Transverse colon (tissue), 4 donors: ENCODE measurements at places on chromosomes 1 and 21. TPM values are rescaled to one million over a fixed set of nuclear protein-coding genes. Genes with fewer than 3 reads are reported as not detected.

Gene PTPRF
- total RNA-seq: 427 TPM

Gene NPHS2
- total RNA-seq: not detected

DNA sequence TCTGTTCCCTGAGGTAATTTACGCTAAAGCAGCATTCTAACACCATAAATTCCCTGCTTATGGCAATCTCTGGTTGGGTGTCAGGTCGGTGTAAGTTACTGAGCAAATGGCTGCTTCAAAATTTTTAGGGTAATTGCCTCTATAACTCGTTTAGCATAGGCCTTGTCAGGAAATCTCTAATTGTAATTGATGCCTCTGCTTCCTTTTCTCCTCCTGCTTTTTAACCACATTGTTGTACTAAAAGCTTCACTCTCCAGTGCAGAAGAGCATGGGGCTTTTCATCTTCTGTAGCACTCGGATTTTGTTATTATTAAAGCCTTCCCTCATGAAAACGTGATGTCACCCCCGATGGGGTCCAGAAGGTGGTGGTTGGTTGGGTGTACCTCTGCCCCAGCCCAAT lies 141.6 kb upstream of the NBPF11 start:
- H3K4me3 ChIP-seq: no peak overlapping the region
- H3K27ac ChIP-seq: no peak overlapping the region
- no peaks in the 10 kb centered on the region for H3K4me1 ChIP-seq
- no peaks in the 10 kb centered on the region for H3K27me3 ChIP-seq

Gene LRRC3
- 4.6 TPM for total RNA-seq

GRCh38 chr1:109248797-109249629 lies at the start of gene CELSR2:
Gene CELSR2, plus strand, starts transcription at chr1:109249539. Its CDS starts 541 bp downstream, at chr1:109250080.
- peaks cover 11% of the 10 kb centered on the region for H3K4me1 ChIP-seq
- H3K27me3 ChIP-seq: no peaks in the 10 kb centered on the region
- DNase-seq: peak; percentile 70

Gene PLPP3
- 51.2 TPM for total RNA-seq

DNA sequence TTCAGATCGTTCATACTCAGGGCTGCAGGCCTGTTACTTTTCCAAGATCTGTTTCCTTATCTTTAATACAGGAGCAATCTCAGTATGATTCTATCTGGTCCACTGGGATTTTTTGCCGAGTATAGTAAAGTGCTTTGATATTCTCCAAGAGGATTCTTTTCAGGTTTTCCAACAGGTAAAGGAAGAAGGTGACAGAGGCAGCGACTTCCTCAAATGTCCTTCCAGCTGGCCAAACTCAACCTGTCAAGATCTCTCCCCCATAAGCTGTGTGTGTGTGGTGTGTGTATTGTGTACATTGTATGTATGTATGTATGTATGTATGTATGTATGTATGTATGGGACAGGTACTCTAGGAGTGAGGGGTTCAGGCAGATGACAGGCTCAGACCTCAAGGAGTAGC lies 1.1 kb downstream of the AKR1A1 start:
- DNase-seq: no peak
- peak overlapping the region; percentile 88 for H3K27ac ChIP-seq
- peak overlapping the region; percentile 68 for H3K4me3 ChIP-seq
- H3K36me3 ChIP-seq: no peaks in the 10 kb centered on the region
- H3K4me1 ChIP-seq: peaks cover 17% of the 10 kb centered on the region

DNA sequence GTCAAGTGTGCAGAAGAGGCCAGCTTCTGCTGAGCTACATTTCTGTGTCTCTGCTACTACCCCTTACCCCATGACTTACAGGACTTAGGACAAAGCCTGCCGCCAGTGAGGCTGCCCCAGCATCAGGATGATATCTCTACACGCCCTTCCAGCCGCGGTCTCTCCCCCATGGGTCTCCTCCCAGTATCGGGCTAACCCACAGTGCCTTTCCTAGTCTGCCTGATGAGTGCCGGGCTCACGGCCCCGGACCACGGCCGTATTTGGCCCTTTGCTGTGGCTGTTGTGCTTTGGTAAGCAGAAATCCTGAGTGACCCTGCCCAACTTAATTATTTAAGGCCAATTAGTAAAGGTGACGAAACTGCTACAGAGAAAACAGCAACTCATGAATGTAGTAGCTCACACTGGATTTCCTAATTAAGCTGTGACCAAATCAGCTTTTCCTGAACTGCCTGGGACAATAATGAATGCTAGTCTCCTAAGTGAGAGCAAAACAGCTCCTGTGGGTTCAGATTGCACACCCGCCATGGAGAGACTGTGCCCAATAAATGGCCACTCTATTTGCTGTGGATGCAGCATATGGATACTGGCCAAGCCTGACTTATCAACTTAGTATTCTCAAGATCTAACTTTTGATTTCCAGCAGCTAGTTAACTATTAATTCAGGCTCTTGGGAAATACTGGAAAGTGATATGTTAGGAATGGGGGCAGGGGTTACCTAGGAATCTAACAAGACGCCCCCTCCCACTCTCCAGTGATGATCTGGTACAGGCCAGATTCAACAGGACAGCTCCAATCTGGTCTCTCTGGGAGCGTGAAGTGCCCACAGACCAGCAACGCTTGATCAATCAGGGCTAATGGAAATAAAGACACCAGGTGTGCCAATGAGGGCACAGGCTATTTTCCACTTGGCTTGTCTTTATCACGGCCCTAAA lies 123.3 kb upstream of the IFFO2 start:
- peaks cover 38% of the 10 kb centered on the region for H3K4me1 ChIP-seq
- H3K27me3 ChIP-seq: no peaks in the 10 kb centered on the region
- no peak for DNase-seq
- peaks cover 66% of the 10 kb centered on the region for H3K36me3 ChIP-seq
- no peak overlapping the region for H3K4me3 ChIP-seq

Gene OLIG2
- total RNA-seq: not detected

- no peak for DNase-seq
- no peak overlapping the region for H3K4me3 ChIP-seq
- H3K4me1 ChIP-seq: peaks cover 41% of the 10 kb centered on the region
- no peaks in the 10 kb centered on the region for H3K36me3 ChIP-seq
- no peaks in the 10 kb centered on the region for H3K27me3 ChIP-seq
These were observed 30.6 kb downstream of the VANGL1 start for GRCh38 chr1:115672224-115673009.

Gene ACOT11
- total RNA-seq: 75.6 TPM

Gene LEFTY2
- total RNA-seq: not detected

- H3K27ac ChIP-seq: no peak overlapping the region
- no peaks in the 10 kb centered on the region for H3K36me3 ChIP-seq
- H3K27me3 ChIP-seq: no peaks in the 10 kb centered on the region
- no peak for DNase-seq
- H3K4me1 ChIP-seq: peaks cover 13% of the 10 kb centered on the region
These were observed 25.5 kb downstream of the UCK2 start for GRCh38 chr1:165852871-165853270.

DNA sequence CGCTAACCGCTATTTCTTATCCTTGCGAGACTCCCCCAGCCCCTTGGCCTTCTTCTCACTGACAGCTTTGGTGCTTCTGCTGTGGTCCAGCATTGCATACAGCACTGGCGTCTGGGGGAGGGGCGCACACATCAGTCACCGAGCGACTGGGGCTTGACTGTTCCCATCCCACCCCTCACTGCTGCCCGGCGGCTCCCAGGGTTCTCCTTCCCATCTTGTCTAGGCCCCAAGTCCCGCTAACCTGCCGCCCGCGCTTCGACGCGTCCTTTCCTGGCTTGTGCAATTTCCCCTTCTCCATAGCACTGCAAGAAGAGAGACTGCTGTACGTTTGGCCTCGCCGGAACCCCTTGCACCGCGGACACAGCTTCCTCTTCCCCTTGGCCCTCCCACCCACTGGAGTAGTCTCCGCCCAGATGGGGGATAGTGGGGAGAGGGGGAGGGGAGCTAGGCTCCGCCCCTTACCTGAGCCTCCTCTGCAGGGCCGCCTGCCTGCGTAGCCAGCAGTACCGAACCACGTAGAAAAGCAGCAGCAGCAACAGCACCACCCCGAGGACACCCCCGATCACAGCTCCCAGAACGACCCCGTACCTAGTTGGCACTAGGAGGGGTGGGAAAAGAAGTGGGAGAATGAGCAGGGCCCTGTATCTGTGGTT lies 3.8 kb downstream of the MPZ start:
- peaks cover 15% of the 10 kb centered on the region for H3K4me1 ChIP-seq
- H3K4me3 ChIP-seq: peak overlapping the region; percentile 85
- DNase-seq: peak; percentile 91
- peak overlapping the region; percentile 69 for H3K27ac ChIP-seq

DNA sequence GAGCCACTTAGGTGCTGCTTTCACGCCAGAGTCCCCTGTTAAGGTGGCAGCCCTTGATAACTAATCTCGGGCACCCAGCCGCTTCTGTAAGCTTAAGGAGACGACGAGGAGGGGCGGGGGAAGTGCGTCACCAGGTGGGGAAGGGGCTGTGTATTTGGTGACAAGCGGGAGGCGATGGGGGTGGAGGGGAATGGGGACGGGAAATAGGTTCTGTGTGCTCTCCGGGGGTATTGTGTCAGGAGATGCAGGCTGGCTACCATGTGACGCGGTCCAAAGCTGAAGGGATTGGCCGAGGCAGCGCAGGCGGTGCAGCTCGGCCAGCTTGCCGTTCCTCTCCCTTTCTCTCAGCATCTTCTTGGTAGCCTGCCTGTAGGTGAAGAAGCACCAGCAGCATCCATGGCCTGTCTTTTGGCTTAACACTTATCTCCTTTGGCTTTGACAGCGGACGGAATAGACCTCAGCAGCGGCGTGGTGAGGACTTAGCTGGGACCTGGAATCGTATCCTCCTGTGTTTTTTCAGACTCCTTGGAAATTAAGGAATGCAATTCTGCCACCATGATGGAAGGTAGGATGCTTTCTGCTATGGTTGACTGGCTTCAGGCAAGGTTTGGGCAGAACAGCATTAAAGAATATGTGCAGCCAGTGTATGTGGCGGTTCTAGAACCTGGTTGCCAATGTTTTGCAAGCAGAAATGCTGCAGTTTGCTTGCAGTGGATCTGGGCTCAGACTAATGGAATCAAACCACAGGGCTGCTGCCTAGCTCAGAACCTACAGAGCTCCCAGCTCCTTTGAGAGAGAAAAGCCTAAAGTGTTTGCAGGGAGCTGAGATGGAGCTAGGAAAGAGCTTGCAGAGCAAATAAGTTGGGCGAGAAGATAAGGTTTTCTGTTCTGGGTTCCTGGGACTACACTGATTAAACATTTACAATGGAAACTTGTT lies at the start of gene SGIP1:
SGIP1 (plus strand) TSS at position 350 of the 937 bp plus-strand sequence; CDS start at position 556, 206 bp downstream.
- peaks cover 8% of the 10 kb centered on the region for H3K4me1 ChIP-seq
- DNase-seq: peak; percentile 18
- H3K4me3 ChIP-seq: peak within 1 kb of the TSS; percentile 8
- H3K36me3 ChIP-seq: no peaks in the 10 kb centered on the region
- peak within 1 kb of the TSS; percentile 81 for H3K27ac ChIP-seq

Gene GJA9
- not detected for total RNA-seq

DNA sequence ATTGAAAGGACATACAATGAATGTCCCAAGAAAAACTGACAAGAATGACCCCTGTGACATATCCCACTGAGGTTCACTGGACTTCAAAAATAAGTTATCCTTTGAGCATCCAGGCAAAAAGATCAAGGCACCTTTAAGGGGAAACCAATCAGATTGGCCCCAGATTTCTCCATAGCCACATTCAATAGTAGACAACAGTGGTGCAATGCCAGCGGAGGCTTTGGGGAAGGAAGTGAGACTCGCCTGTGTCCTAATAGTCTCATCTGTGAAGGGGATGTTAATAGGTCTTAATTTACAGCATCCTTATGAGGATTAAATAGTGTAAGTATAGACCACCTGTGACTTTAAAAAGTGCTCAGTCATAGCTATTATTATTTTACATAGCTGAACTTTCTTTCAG lies 21.5 kb downstream of the RPL5 start:
- peaks cover 22% of the 10 kb centered on the region for H3K4me1 ChIP-seq
- H3K27me3 ChIP-seq: no peaks in the 10 kb centered on the region
- no peak overlapping the region for H3K4me3 ChIP-seq
- no peak overlapping the region for H3K27ac ChIP-seq
- H3K36me3 ChIP-seq: no peaks in the 10 kb centered on the region
- DNase-seq: no peak

Gene OR2T11
- not detected for total RNA-seq

- H3K4me3 ChIP-seq: no peak overlapping the region
- no peak overlapping the region for H3K27ac ChIP-seq
- H3K27me3 ChIP-seq: peaks cover 6% of the 10 kb centered on the region
- no peaks in the 10 kb centered on the region for H3K4me1 ChIP-seq
- H3K36me3 ChIP-seq: no peaks in the 10 kb centered on the region
- DNase-seq: no peak
These were observed 676.1 kb downstream of the PTPRU start for GRCh38 chr1:29912425-29912824.

DNA sequence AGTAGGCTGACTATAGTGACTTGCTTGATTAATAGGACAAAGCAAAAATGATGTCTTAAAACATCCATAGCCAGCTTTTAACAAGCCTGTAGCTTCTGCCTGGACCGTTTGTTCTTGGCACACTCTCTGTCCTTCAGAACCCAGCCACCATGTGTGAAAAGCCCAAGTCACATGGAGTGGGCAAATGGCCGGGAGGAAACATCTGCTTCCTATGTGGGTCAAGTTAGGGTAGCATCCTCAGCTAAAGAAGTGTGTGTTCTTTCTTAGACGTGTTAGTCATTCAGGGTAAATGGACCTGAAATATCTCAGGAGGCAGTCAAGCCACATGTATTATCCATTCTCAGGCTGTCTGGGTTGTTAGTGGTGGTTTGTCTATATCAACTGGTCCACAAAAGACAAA lies 23.4 kb downstream of the RD3 start:
- no peak for DNase-seq
- H3K27me3 ChIP-seq: no peaks in the 10 kb centered on the region
- H3K27ac ChIP-seq: no peak overlapping the region
- no peaks in the 10 kb centered on the region for H3K36me3 ChIP-seq
- H3K4me3 ChIP-seq: no peak overlapping the region
- peaks cover 5% of the 10 kb centered on the region for H3K4me1 ChIP-seq

DNA sequence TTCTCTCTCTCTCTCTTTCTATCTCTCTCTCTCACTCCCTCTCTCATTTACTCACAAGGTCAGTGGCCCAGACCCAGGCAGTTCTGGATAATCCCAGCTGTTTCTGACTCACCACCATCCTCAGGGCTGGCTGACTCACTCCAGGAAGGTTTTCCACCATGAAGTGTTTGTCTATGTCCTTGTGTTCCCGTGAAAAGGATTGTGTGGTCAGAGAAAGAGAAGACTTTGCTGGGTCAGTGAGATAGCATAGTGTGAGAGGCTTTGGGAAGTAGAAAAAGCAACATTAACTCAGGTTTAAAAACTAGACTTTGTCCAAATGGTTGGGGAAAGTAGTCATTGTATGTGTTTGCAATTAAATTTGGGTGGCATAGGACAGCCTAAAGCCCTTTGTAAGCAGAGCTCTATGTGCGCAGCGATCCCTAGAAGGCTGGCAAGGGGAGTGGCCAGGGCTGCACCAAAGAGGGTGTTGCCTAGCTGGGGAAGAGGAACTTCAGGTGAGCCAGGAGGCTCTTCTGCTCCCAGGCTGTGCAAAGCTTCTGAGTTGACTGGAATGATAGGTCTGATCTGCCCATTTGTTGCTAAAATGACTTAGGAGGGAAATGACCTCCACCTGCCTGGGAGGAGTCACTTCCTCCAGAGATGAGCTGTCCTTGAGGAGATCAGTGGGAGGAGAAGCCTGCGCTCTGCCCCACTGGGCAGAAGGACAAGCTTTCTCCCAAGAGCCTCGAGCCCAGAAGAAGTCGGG lies 4.9 kb upstream of the CAPN2 start:
- no peaks in the 10 kb centered on the region for H3K36me3 ChIP-seq
- peak overlapping the region; percentile 85 for H3K27ac ChIP-seq
- H3K4me1 ChIP-seq: peaks cover 10% of the 10 kb centered on the region
- H3K4me3 ChIP-seq: no peak overlapping the region
